H4 (cell line): ENCODE measurements at places on chromosomes 1 and 21.

GRCh38 chr1:67646145-67647035, 38.6 kb upstream of the GADD45A start:
- peak; percentile 62 for DNase-seq

- no peak for DNase-seq
Measured at GRCh38 chr1:24849672-24850295, 80.3 kb downstream of the RUNX3 start.

- peak; percentile 62 for DNase-seq
Measured at GRCh38 chr1:165539306-165539705, 4.5 kb upstream of the LRRC52 start.

GRCh38 chr1:50633465-50633864, 210.2 kb upstream of the DMRTA2 start:
- DNase-seq, result no peak

DNA sequence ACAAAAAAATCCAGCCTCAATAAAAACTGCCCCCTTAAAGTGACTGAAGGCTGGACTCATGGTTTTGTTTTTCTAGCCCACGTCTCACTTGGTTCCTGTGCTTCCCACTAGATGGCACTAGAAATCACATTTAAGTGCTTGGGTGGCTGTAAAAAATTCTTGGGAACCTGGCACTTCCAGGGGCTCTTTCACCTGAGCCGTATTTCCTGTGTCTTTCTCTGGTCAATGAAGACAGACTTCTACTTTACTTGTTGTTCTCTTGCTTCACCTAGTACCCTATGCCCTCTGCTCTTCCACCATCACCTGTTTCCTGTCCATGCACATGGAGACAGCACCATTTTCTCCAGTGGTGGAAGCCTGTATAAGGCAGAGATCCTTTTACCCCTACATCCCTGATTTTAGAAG, 20.0 kb downstream of the METTL13 start:
- peak; percentile 28 for DNase-seq

DNA sequence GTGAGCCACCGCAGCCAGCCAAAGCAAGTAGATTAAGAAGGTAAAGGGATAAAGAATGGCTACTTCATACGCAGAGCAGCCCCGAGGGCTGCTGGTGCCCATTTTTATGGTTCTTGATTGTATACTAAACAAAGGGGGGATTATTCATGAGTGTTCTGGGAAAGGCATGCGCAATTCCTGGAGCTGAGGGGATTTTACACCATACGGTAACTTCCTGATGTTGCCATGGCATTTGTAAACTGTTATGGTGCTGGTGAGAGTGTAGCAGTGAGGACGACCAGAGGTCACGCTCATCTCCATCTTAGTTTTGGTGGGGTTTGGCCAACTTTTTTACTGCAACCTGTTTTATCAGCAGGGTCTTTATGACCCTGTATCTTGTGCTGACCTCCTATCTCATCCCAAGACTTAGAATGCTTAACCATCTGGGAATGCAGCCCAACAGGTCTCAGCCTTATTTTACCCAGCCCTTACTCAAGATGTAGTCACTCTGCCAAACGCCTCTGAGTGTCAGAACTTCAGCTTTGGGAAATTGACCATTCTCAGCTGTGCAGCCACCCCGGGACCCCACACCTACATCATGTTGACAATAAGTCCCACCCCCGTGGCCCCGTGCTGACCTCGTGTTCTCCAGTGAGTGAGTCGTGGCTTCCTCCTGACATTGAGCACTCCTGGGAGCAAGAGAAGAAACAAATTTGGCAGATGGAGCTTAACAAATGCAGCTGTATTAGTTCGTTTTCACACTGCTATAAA, 149.4 kb upstream of the COL6A1 start:
- DNase-seq, result no peak

DNA sequence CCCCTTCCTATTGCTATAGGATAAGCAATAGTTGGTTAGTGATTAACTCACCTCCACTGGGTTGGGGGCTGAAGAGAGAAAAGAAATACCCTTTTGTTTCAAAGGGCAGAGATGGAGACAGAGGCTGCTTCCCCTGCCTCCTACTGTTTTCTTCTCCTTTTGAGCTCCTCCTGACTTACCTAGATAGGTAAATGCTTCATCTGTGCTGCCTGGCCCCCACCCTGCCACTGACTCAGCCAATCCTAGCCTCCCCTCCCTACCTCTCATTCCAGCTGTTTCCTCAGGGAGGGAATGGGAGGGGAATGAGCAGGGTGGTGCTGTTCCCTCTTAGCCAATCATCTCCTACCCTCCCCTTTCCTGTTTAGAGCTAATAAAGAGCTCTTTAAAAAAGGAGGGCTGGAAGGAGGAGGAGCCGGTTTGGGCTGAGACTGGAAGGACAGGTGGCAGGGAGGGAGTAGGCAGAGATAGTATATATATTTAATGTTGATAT, at the start of gene C1orf116:
TSS of gene C1orf116 (minus strand) at position 229 of the 490 bp plus-strand sequence. CDS start 5,158 bp downstream, outside the sequence.
- DNase-seq, result peak; percentile 24

GRCh38 chr21:35896060-35896459, 164.3 kb downstream of the SETD4 start:
- no peak for DNase-seq

DNA sequence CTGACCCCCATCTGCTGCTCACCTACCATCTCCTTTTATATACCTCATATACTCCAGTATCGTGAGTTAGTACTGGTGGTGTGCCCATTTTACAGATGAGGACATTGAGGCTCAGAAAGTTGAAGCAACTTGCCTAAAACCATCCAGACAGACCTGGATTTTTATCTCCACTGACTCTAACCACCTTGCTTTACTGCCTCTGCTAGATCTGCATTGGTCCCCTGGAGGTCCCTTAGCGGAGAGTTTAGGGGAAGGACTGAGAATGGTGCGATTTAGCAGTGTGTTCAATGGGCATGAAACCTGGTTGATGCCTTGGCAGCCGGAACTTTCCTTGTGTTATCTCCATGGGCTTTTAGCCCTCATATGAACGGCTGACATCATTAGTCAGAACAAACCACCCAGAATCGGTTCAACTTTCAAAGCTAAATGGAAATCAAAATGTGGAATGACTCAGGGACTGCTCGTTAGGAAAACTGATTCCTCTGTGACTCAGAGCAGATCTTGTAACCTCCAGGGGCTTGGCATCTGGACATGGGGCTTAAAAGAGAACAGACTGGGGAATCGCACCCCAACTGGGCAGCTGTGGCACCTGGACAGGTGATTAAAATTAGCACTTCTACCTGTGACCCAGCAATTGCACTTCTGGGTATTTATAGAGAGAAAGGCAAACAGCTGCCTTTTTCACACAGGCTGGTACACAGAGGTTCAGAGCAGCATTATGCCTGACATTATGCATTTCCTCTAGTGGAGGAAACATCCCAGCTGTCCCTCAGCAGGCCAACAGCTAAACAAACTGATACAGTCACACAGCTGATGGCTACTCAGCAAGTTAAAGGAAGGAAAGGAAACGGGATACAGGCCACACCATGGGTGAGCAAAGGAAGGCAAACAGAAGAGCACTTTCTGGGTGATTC, 25.3 kb downstream of the TMEM51 start:
- DNase-seq, result peak; percentile 93

GRCh38 chr1:9426291-9426711, 113.0 kb upstream of the SLC25A33 start:
- no peak for DNase-seq
